ENCODE measurements at places on chromosomes 7 and 10.

GRCh38 chr10:118277871-118278270 lies 64.3 kb downstream of the FAM204A start:
- DNase-seq, result no peak

DNA sequence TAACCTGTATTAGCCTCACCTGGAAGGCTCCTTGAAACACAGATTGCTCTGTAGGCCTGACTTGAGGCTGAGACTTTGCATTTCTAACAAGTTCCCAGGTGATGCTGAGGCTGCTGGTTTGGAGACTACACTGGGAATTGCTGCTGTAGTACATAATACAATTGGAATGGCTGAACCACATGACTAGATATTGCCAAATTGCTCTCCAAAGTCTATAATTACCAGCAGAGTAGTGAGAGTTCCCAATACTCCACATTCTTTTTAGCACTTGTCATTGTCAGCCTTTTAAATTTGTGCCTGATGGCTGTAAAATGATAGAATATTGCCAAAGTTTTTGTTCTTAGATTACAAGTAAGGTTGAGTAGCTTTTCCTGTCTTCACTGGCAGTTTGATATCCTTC lies 39.9 kb downstream of the PLEKHA8 start:
- DNase-seq, result no peak

DNA sequence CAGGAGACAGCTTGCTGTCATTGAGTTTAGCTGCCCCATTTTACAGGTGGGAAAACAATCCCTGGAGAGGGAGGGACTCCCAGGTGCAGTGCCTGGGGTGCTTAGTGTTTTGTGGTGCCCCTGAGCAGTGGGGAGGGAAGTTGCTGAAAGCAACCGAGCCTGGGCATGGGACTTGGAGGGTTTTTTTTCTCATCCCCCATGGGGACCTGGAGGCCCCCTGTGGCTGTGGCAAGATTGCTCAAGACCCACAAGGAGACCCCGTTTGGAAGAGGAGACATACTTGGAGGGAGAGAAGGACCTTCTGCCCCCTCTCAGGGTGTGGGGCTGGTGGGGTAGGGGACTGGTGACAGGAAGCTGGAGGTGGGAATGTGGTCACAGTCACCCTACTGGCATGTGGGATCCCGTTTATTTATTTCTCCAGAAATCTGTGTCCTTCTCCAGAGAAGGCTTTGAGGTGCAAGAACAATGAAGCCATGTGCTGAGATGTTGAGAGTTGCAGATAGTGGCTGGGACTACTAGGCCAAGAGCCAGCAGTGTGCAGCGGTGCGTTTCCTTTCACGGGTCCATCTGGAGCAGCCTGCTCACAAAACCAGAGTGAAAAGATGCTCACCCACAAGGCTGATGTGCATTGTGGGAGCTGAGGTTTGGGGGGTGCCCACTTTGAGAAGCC lies 21.5 kb downstream of the ZMIZ1 start:
- DNase-seq, result no peak

DNA sequence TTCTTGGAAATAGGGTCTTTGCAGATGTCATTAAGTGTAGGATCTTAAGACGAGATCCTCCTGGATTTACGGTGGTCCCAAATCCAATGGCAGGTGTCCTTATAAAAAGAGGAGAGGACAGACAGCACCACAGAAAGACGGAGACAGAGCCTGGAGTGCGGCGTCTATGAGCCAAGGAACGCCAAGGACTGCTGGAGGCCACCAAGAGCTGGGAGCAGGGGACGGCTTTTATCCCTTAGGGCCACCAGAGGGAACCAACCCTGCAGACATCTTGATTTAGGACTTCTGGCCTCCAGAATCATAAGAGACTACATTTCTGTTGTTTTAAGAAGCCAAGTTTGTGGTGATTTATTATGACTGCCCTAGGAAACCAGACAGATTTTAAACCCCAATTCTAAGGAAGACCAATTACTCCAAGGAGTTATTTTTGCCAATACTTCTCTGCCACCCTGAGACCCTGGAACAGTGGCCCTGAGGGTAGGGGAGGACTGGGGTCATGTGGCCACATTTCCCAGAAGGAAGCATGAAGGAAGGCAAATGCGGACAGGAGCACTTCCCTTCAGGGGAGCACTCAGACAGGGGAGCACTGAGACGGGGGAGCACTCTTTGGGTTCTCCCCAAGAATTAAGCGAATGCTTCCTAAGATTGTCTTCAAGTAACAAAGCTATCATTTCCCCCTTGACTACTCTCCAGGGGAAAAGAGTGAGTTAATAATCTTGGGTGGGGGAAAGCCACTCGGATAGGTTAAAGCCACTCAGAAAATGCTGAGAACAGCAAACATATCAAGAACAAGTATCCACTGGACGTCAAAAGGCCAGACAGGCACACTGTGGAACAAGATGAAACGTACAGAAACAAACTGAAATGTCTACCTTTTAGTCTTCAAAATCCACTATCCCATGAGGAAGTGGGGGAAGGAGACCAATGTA lies 67.5 kb downstream of the CHST15 start:
- DNase-seq, result no peak

GRCh38 chr7:76281706-76282343 lies 20.6 kb upstream of the HSPB1 start:
- no peak for DNase-seq

GRCh38 chr10:107733328-107734130 lies 569.0 kb upstream of the SORCS1 start:
- no peak for DNase-seq

All from T-helper 2 cell (primary cell).